ENCODE measurements at places on chromosomes 12 and 14. TPM values are rescaled to one million over a fixed set of nuclear protein-coding genes. Genes with fewer than 3 reads are reported as not detected.

GRCh38 chr14:95776798-95777534 lies 63.0 kb upstream of the TCL1A start:
- H3K4me3 ChIP-seq, result no peak overlapping the region
- no peaks in the 10 kb centered on the region for H3K4me1 ChIP-seq
- no peaks in the 10 kb centered on the region for H3K36me3 ChIP-seq
- no peak overlapping the region for H3K27ac ChIP-seq

GRCh38 chr14:33611405-33612196 lies 339.3 kb downstream of the EGLN3 start:
- no peaks in the 10 kb centered on the region for H3K4me1 ChIP-seq
- DNase-seq, result no peak
- H3K27ac ChIP-seq, result no peak overlapping the region
- no peak overlapping the region for H3K4me3 ChIP-seq
- H3K36me3 ChIP-seq, result no peaks in the 10 kb centered on the region

DNA sequence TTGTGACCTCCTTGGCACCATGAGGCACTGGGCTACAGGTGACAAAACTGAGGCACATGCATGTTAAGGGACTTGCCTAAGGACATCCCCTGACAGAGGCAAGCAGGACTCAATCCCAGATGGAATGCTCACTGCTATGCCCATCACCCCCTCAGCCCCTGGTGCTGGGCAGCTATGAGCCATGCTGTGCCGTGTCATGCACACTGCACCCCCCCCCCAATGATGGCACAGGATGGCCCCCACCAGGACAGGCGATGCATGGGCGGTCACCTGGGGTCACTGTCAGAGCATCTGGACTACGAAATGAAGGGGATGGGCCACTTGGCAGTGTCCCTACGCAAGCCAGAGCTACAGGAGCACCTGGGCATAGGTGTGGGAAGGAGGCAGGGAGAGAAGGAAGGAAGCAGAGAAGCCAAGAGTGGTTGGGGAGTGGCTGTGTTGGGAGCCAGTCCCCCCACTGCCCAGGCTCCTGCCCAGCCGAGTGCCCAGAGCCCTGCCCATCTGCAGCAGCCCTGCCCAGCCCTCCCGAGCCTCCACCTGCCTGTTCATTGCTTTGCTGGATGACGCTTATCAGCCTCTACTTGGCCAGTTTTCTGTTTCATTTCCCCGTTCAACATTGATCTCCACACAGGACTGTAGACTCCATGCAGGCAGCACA lies 84.9 kb upstream of the DIO3 start:
- no peaks in the 10 kb centered on the region for H3K36me3 ChIP-seq
- DNase-seq, result no peak
- H3K27me3 ChIP-seq, result no peaks in the 10 kb centered on the region
- no peak overlapping the region for H3K4me3 ChIP-seq
- H3K27ac ChIP-seq, result no peak overlapping the region
- no peaks in the 10 kb centered on the region for H3K4me1 ChIP-seq

Gene RBP5
- total RNA-seq, result 74.6 TPM

Gene PAPLN
- 132 TPM for total RNA-seq

All from kidney (tissue), 22 donors.